ENCODE measurements at places on chromosomes 5 and 9.

- DNase-seq: no peak
These were observed 12.9 kb downstream of the PLEKHG4B start for GRCh38 chr5:104778-105296.

- no peak for DNase-seq
These were observed 53.4 kb upstream of the ROR2 start for GRCh38 chr9:92003308-92004044.

- DNase-seq: no peak
These were observed 125.9 kb downstream of the PLK2 start for GRCh38 chr5:58334035-58334434.

DNA sequence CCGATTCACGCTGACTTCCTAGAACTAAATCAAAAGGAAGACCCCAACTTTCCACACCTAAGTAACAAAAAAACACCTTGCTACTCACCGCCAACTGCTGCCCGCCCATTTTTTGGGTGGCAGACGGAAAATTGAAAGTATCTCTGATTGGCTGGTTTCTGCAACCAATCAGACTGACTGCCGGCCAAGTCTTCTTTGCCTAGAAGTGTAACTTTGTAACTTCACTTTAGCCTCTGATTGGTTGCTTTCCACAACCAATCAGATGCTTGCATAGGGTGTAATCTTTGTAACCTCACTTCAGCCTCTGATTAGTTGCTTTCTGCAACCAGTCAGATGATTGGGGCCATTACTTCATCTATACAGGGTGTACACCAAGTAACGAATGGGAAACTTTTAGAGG is 42.6 kb upstream of the ANKH start:
- no peak for DNase-seq

- no peak for DNase-seq
These were observed 291.8 kb downstream of the SLIT3 start for GRCh38 chr5:169009123-169009522.

DNA sequence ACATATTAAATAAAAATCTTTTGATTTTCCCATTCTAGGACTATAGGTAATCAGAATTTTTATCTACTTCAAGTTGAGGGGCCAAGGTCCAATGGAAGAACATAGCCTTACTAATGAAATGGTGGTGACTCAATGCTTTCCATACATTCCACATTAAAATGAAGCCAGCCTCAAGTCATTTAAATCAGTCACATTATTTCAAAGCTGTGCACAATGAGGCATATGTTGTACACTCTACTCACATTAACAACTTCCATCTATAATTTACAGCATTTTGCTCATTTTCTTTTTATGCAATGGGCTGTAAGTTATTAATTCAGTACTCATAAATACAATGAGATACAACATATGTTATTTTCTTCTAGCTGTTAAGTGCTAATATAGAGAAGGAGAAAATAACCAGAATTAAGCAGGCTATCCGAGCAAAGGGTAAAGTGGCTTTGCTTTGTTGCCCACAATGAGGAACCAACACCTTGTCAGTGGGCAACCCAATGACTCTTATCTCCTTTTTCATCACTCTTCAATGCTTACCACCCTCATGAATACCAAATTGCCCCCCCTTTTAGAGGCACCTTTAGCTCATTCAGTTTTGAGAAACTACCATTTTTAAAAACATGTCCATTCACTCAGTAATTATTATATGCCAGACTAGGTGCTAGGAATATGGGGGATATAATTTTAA is 52.4 kb downstream of the TTLL11 start:
- no peak for DNase-seq

DNA sequence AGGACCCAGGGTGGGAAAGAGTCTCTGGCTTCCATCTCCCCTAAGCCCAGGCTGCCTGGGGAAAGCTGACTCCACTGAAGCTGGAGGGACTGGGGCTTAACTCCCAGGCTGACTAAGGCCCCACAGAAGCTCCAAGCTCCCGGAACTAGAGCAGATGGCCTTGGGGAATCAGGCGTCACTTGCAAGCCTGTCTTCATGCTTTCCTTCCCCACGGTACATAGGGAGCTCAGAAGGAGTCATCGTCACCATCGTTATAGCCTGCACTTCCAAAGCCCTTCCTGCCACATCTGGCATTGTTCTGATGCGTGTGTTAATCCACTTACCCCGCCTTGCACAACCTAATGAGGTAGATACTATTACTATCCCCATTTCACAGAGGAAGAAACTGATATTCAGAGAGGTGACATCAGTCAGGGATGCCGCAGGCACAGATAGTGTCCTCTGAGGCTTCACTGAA is 11.5 kb downstream of the AQP3 start:
- DNase-seq: no peak

- DNase-seq: no peak
These were observed 53.7 kb upstream of the IRX4 start for GRCh38 chr5:1936413-1936812.

DNA sequence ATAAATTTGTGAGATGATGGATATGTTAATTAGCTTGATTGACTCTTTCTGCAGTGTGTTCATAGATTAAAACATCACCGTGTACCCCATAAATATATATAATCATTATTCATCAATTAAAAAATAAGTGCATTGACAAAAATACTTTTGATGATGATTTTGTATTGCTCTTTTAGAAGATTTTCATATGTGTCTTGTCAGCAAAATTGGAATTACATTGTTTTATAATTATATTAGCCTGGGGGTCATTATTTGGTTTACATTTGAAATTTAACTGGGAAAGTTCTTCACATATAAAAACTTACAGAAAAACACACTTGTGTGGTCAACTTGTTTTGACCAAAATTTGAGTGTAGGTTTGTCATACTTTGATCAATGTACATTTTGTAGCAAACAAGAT is 614.6 kb upstream of the ITGA1 start:
- no peak for DNase-seq

DNA sequence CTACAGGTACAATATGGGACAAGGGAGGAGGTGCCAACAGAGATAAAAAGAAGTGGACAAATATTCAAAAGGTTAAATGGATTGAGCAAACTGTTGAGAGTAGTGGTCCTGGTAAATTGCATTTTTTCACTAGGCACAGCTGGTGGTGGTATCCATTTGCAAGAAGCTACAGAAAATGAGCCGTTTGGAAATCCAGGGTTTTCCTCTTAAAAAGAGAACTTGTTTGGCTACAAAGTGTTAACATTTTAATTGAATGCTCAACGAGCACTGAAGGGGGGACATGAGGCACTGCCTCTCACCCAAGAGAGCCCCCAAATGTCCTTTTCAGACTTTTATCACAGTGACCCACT is 491 bp upstream of the ZCCHC9 start:
- DNase-seq: no peak

- DNase-seq: peak; percentile 70
These were observed at the start of gene CDC20B for GRCh38 chr5:55172937-55173686. CDC20B (minus strand) TSS chr5:55173177; CDS start chr5:55173000, 177 bp downstream.

- DNase-seq: no peak
These were observed 385.3 kb downstream of the PSAT1 start for GRCh38 chr9:78682216-78682615.

DNA sequence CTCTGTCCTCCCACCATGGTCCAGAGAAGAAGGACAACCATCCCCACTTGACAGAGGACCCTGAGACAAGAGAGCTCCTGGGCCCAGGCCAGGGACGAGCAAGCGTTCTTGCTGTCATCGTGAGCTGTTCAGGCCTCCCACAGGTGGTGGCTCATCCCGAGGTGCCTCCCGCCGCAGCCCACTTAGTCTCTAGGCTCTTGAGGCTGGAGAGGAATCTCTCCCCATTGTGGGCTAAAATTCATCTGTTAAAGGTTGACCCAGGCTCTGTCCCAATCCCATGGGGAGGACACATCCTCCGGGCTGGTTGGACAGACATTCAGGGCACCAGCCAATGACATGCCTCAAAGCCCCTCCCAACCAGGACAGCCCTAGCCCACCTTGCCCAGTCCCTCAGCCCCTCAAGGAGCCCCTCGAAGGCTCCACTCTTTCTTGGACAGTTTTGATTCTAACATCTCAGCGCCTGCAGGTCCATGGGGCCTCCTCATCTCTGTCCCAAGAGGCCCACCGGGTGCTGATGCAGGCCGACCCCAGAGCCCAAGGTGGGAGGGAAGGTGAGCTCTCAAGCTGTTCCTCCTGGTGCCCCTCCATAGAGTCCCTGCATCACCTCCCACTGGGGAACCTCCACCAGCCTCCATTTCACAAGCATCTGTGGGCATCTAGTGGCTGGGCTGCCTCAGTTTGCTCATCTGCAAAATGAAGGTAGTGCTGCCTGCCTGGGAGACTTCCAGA is 52.9 kb downstream of the BARX1 start:
- no peak for DNase-seq

DNA sequence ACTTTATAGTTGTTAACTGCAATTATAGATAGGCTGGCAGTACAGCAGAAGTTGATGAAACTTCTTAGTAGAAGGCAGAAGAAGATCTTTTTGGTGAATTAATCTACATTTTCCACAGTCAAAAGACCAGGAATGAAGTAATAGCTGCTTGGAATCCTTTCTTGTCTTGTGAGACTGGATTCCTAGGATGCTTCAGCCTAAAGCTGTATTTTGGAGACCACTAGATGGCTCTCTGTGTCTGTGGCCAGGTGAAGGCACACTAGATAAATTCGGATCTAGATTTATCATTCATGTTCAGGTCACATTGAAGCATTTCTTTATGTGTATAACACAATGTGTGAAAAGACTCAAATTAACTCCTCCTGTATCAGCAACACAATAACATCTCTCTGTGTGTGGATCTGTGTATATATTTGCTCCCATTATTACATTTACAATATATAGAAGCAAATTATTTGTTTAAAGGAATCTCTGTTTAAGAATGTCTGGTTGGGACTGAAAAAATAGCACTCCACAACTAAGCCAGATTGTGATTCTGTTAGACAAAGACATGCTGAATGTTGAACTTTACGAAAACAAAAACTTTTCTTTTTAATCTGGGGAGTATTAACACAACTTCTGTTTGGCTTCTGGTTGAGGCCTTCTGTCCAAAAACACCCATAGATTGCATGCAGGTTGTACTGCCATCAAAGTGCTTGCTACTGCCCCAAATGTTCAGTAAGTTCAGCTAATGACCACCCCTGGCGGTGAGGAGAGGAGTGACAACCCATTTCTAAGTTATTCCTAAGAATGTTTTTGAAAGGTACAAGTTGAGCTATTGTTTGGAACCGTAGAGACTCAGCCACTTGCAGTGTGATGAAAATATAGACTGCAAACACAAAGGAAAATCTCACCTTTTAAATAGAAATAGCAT is 10.6 kb downstream of the GRIN3A start:
- DNase-seq: no peak

DNA sequence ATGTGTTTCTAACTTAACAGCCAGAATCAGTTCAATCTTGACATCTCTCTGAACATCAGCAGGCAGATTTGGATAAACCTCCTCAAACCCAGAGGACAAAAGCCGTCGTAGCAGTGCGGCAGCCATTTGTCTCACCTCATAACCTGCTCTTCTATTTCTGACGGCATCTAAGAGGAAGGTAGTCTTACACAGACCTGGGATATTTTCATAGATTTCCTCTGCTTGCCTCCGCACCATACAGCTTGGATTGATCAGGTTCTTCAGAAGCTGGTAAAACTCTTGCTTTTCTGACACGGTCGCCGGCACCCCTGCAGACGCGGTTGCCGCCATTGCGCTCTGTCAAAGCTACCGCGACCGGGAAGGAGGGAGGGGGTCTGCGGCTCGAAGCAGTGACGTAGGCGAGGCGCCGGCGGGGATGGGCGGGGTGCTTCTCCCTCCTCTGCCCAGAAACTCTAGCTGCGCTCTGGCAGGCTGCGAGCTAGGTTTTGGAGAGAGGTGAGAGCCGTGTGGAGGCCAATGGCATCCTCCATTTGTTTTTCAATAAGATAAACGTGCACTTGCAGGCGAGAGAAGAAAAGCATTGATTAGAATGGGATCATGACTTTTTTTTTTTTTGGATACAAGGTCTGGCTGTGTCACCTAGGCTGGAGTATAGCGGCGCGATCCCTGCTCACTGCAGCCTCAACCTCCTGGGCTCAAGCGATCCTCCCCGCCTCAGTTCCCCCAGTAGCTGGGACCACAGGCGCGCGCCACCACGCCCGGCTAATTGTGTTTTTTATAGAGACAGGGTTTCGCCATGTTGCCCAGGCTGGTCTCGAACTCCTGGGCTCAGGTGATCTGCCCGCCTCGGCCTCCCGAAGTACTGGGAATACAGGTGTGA is at the start of gene RANBP6:
Gene RANBP6 (minus strand): TSS at position 347 of the 880 bp plus-strand sequence. CDS start 17 bp downstream, at position 330.
- peak; percentile 88 for DNase-seq

- no peak for DNase-seq
These were observed 494 bp downstream of the ASTN2 start for GRCh38 chr9:117414220-117414905.

DNA sequence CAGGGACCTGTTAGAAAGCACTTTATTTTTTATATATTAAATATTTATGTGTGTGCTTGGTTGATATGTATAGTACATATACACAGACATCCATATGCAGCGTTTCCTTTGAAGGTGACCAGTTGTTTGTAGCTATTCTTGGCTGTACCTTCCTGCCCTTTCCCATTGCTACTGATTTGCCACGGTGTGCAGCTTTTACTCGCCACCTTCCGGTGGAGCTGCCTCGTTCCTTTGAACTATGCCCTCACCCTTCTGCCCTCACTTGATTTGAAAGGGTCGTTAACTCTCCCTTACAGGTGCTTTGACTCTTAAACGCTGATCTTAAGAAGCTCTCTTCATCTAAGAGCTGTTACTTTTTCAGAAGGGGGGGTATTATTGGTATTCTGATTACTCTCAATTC is 20.5 kb downstream of the RGMB start:
- DNase-seq: no peak

DNA sequence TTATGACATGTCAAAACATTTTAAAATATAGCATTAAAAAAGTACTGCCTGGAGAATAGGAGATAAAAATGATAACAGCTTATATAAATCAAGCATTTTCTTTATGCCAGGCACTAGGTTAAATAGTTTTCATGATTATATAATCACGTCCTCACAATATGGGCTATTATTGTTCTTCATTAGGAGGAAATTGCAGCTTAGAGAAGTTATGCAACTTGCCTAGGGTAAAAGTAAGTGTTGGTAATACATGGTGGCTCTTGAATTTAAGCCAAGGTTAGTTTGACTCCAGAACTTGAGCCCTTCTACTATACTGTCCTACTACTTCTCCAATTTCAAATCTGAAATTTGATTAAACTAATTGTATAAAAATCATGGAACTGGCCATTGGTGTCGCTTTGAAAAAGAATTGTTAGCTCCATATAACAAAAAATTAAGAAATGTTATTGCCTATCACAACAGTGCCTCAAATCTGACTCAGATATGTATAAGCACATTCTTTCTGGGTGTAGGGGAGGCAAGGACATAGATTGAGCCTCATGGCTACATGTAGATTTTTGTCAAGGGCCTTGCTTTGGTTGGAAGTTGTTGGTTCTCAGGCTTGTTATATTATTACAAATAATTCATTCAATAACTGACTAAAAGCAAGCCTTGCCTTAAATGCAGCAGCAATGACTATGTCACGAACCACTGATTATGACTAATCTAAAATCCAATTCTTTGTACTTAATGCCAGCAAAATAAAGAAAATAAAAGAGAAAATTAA is 223.5 kb upstream of the DAB2 start:
- no peak for DNase-seq
